ENCODE measurements at places on chromosomes 16 and 17.

DNA sequence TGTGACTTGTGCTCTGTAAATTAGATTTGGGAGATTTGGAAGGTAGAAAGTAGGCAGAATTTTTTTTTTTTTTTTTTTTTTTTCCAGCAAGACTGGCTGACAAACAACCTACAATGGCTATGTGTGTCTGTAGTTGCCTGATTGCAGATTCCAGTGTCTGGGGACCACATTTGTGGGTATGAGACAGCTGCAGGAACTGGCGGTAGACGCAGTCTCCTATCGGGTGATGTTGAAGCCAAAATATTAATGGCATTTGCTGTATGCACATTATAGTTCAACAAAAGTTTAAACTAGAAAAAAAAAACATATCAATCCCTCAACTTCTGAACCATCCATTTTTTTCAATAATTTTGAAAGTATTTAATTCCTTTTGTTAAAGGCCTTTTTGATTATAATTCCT is 665.2 kb downstream of the TOX3 start:
- no peak for DNase-seq

DNA sequence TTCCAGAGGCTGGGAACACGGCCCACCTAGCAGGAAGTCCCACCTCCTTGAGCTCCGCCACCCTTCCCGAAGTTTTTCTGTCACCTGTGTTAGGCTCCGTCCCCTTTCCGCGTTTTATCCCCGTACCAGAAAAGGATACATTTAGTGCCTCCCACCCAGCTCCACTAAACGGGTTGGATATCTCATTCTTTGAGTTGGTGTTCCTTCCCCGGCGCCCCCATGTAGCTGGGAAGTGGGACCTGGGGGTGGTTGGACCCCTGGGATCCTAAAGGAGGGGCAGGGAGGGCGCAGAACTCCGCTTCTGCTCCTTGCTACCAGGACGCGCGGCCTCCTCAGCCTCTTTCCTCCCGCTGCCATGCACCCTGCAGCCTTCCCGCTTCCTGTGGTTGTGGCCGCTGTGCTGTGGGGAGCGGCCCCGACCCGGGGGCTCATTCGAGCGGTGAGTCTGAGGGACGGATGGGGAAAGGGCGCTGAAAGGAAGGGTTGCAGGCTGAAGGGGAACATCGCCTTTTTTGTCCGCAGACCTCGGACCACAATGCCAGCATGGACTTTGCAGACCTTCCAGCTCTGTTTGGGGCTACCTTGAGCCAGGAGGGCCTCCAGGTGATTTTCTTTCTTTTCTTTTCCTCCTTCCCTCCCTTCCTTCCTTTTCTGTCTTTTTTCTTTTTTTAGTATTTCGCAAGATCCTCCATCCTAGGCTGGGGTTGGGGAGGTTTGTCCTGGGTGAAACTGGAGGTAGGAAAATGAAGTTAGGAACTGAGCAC is 669 bp downstream of the RNF167 start:
- DNase-seq = peak; percentile 74

- no peak for DNase-seq
These were observed 28.8 kb downstream of the PLCG2 start for GRCh38 chr16:81807767-81808358.

- no peak for DNase-seq
These were observed 36.1 kb upstream of the MRC2 start for GRCh38 chr17:62591333-62591732.

DNA sequence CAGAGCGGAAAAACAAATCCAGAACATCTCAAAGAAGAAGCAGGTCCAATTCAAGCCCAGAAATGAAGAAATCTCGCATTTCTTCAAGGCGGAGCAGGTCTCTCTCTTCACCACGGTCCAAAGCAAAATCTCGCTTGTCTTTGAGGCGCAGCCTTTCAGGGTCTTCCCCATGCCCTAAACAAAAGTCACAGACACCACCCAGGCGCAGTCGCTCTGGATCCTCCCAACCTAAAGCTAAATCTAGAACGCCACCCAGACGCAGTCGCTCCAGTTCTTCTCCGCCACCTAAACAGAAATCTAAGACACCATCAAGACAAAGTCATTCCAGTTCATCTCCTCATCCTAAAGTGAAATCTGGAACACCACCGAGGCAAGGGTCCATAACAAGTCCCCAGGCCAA is 10.3 kb downstream of the SRRM2 start:
- DNase-seq = no peak

DNA sequence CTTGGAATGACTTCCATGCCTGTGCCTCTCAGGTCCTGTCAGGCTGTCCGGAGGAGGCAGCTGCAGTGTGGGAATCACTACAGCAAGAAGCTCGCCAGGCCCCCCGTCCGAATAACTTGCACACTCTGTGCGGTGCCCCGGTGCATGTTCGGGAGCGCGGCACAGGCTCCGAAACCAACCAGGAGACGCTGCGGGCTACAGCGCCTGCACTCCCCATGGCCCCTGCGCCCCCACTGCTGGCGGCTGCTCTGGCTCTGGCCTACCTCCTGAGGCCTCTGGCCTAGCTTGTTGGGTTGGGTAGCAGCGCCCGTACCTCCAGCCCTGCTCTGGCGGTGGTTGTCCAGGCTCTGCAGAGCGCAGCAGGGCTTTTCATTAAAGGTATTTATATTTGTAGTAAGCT is 1.3 kb downstream of the NRN1L start:
- DNase-seq = no peak

DNA sequence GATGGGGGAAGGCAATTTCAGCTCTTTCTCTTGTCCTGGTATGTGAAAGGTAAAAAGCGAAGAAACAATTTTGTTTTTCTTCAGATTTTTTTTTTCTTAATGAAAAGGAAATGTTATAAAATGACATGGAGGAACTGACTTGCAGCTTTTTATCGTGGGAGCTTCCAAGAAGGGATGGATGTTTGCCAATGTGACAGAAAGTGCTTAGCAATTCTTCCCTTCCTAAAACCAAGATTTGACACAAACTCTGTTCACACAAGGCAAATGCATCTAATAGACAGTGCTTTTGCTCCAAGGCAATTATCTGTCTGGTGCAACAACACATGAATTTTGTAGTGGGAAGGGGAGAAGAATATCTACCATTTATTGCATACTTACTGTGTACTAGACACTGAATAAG is 988.5 kb downstream of the CDH11 start:
- DNase-seq = no peak

- peak; percentile 50 for DNase-seq
These were observed 5.6 kb downstream of the ALOX12 start for GRCh38 chr17:7001318-7001961.

DNA sequence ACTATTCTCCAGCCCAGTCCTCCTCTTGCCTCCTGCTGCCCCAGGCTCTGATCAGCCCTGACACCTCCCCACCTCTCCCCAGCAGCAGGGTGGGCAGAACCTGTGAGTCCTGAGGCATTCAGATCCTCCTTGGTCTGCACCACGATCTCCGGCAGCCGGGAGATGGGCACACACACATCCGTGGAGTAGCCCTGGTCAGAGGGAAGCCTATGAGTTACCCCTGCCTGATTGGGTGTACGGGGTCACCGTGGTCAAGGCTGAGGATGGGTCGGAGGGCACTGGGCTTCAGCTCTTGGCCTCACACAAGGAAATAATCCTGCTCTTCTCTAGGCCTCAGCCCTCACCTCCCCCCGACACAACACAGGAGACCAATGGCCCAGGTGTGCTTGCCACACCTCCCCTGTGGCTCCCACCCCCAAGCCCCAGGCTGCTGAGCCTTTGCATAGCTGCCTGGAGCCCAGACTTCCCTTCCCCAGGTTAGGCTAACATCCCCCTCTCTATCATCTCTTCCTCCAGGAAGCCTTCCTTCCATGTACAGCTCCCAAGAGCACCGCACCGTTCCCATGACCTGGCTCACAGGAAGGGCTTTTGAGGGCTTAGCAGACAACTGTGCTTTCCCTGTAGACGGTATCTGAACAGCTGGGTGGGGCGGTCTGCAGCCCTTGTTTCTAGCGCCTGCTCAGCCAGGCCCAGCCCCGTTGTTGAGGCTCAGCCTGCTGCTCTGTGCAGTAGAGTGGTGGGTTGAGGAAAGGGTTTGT is 3.7 kb downstream of the LDHD start:
- DNase-seq = peak; percentile 54

DNA sequence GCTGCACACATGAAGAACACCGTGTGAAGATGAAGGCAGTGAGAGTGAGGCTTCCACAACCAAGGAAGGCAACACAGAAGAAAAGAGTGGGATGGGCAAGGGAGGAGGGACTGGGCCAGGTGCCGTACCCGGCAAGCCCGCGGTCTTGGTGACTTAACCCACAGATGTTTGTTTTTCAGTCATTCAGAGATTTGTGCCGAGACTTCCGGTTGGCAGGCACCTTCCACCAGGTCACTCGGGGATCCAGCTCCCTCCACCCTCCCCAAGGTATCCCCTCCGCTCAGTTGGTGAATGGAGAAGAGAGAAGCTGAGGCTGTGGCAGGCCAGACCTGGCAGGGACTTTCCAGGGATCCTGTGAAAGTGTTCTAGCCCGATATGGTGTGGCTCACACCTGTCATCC is 4.9 kb upstream of the KREMEN2 start:
- no peak for DNase-seq

DNA sequence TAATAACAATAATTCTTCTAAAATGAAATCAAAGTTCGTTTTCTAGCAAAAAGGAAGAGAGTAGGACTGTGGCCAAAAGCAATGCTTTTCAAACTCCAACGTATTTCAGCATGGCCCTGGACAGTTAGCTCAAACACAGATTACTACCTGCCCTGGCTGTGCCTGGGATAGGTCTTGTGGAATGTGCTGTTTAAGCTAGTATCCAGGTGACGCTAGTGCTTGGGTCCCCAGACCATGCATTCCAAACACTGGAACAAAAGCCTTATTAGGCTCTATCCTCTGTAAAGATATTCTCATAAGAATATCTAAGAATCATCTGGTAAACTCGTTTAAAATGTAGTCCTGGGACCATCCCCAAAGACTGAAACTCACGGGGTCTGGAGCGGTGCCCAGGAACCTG is 52.6 kb upstream of the MEAK7 start:
- no peak for DNase-seq

GRCh38 chr17:13727441-13728171 is 125.9 kb upstream of the HS3ST3A1 start:
- DNase-seq = no peak

GRCh38 chr17:54536306-54536705 is 364.3 kb upstream of the TOM1L1 start:
- no peak for DNase-seq

DNA sequence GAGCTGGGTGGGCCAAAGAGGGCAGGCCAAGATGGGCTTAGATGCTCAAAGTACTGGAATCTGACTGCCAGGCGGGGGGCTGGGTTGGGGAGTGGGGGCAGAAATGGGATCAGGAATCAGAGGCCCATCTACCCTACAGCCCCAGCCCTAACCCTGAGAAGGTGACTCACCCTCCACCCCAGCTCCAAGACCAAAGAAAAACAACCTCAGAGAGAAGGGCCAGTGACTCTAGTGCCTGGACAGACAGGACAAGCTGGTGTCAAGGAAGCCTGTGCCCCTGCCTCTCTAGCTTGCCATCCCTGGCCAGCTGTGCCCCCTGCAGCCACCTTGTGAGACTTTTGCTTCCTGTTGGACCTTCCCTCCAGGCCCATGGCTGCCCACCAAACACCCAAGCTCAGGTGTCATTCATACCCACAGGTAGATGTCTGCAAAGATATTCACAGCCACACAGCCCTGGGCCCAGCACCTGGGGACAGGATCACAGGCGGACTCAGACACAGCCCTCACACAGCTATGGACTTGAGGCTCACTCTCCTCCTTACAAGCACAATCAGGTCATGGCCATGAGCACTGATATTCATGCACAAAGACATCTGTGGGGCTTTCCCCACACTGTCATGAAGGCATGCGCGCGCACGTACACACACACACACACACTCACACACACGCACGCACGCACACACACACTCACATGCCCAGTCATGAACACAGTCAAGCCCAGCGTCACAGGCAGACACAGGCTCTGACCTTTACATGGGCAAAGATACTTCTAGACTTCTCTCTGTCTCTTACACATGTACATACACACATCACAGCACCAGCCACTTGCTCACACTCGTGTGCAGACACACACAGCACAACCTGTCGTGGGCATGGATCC is 2.8 kb downstream of the WNT3 start:
- DNase-seq = no peak

- no peak for DNase-seq
These were observed 7.2 kb downstream of the SLC43A2 start for GRCh38 chr17:1621273-1621954.

- peak; percentile 16 for DNase-seq
These were observed 2.7 kb upstream of the LASP1NB start for GRCh38 chr17:38922538-38923297.

- peak; percentile 52 for DNase-seq
These were observed 14.6 kb downstream of the SREBF1 start for GRCh38 chr17:17822189-17822588.

DNA sequence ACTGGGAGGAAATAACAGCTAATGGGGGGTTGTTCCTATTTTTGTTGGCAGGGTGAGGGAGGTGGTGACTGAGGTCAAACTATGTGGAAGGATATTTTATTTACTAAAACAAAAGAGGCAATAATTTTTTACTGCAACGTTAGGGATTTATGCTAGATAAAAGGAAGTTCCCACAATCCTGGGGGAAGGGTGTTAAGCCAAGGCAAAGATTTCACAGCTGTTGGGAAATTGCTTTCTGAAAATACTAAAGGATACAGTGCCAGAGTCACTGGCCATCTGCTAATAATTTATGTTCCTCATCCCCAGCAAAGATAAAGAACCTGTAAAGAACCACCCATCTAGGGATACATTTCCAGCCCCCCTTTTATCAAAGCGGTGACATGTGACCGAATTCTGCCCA is 756.0 kb upstream of the RBFOX1 start:
- DNase-seq = no peak

- DNase-seq = no peak
These were observed 23.5 kb downstream of the PLD6 start for GRCh38 chr17:17182598-17183136.

GRCh38 chr17:7922845-7923628 is 6.6 kb downstream of the KCNAB3 start:
- peak; percentile 87 for DNase-seq

DNA sequence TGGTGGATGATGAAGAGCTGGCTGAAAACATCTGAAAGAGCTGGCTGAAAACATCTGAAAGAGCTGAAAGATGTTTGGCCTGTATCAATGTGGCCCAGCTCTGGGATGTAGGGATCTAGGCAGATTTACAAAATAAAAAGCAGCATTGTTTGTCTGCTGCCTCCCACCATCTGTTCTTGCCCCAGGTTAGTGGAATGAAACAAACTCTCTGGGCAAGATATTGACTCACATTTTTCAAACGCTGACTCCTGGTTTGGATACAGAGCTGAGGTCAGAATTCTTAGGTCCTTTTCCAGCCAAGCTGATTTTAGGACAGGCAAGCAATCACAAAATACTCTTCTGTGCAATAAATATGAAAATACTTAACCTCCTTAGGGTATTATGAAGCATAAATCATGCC is 139.0 kb downstream of the STX8 start:
- DNase-seq = no peak

DNA sequence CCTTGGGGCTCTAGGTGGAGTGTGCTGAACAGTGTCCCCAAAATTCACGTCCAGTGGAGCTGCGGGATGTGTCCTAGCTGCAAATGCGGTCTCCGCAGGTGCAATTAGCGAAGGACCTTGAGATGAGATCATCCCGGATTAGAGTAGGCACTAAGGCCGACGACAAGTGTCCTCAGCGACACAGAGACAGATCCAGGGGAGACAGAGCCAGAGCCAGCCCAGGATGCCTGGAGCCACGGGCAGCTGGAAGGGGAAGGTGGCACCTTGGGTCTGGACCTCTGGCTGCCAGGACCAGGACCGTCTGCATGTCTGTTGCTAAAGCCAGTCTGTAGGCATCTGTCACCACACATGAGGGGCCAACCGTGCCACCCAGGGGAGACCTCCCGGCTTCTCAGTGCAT is 24.5 kb downstream of the SLC7A5 start:
- DNase-seq = no peak

Data from erythroblast (primary cell).